Caco-2 (cell line): ENCODE measurements at places on chromosomes 5 and 9. TPM values are rescaled to one million over a fixed set of nuclear protein-coding genes. Genes with fewer than 3 reads are reported as not detected.

GRCh38 chr9:995192-995591 is 18.7 kb downstream of the DMRT3 start:
- no peak for DNase-seq

DNA sequence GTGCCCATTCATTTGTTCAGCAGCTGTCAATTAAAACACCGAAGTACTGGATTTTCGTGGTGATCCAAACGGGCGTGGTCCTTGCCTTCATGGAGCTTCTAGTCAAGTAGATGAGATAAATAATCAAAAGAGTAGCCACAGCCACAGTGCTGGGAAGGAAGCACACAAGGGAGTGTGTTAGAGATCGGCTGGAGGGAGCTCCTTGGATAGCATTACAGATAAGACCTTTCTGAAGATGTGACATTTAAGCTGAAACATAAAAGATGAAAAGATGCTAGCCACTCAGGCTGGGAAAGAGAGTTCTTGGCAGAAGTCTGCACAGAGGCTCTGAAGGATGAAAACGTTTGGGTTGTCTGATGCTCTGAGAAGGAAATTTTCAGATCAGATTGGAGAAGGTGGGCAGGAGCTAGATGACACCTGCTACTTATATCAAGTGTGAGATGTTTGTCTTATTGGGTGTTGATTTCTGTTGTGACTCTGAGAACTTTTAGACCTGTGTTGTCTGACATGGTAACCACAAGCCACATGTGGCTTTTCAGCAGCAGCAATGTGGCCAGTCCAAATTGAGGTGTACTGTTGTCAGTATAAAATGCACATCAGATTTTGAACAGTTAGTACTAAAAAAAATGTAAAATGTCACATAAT is 123.9 kb downstream of the TLE4 start:
- DNase-seq, result no peak

GRCh38 chr9:26369093-26369492 is 523.5 kb downstream of the CAAP1 start:
- no peak for DNase-seq

DNA sequence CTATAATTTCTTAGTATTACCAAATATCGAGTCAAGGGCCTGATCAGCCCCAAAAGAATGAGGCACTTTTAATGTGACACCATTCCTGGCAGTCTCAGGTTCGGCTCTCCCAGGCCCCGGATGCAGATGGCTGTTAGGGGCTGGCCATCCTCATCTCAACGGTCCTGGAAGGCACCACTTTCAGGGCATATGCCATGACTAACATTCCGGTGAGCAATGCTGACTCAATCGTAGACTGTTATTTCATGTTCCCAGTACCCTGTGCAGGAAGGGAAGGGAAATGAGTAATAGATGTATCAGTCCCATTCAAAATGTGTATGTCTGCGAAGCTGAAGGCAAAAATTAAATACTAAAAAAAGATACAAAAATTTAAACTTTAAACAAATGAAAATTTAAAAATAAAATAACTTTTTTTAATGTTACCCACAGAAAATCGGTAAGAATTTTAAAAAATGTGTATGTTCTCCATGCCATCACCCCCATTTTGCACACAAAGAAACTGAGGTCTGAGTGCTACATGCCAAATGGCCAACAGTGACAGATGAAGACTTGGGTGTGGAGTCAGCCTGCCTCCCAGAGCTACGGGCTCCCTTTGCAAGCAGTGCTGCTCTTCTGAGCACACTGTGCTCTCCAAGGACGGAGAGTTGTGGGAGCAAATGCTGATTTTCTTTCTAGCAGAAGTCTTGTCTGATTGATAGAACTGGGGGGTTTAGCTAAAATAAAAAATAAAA is 79.0 kb downstream of the GLDC start:
- no peak for DNase-seq

Gene FAM221B
- not detected in 2 replicates for total RNA-seq

Gene IL33
- not detected in 2 replicates for total RNA-seq

Gene GOLGA1
- total RNA-seq, result 18.7 and 18.9 TPM in 2 replicates

GRCh38 chr9:6715755-6716643 is 41.8 kb upstream of the KDM4C start:
- DNase-seq, result peak; percentile 93

GRCh38 chr5:111747337-111747736 is 9.7 kb downstream of the NREP start:
- DNase-seq, result no peak
